ENCODE measurements at places on chromosomes 11 and 22. TPM values are rescaled to one million over a fixed set of nuclear protein-coding genes. Genes with fewer than 3 reads are reported as not detected.

Gene DAGLA
- 2.7 TPM for total RNA-seq

- no peaks in the 10 kb centered on the region for H3K27me3 ChIP-seq
- H3K4me1 ChIP-seq, result no peaks in the 10 kb centered on the region
- no peak overlapping the region for H3K4me3 ChIP-seq
Measured at GRCh38 chr22:47807506-47807905, 1045.1 kb downstream of the TBC1D22A start.

Gene DDX25
- total RNA-seq, result 0.37 TPM

GRCh38 chr11:99693941-99694492 is 673.3 kb downstream of the CNTN5 start:
- no peak overlapping the region for H3K4me3 ChIP-seq
- no peak for DNase-seq
- H3K36me3 ChIP-seq, result no peaks in the 10 kb centered on the region

- no peak overlapping the region for H3K27ac ChIP-seq
- H3K27me3 ChIP-seq, result peaks cover 40% of the 10 kb centered on the region
- no peaks in the 10 kb centered on the region for H3K4me1 ChIP-seq
- no peak for DNase-seq
Measured at GRCh38 chr22:22362936-22363335, 118.3 kb downstream of the VPREB1 start.

Gene MFRP
- total RNA-seq, result not detected

- no peaks in the 10 kb centered on the region for H3K36me3 ChIP-seq
- H3K27ac ChIP-seq, result no peak overlapping the region
- H3K4me1 ChIP-seq, result no peaks in the 10 kb centered on the region
- no peak overlapping the region for H3K4me3 ChIP-seq
- H3K27me3 ChIP-seq, result peaks cover 36% of the 10 kb centered on the region
- DNase-seq, result no peak
Measured at GRCh38 chr11:120012245-120012644, 125.7 kb downstream of the TRIM29 start.

GRCh38 chr11:74749965-74750296 is 1.3 kb downstream of the RNF169 start:
- no peaks in the 10 kb centered on the region for H3K27me3 ChIP-seq
- no peaks in the 10 kb centered on the region for H3K36me3 ChIP-seq
- peak overlapping the region; percentile 95 for H3K27ac ChIP-seq
- H3K4me1 ChIP-seq, result peaks cover 11% of the 10 kb centered on the region
- H3K4me3 ChIP-seq, result peak overlapping the region; percentile 64

Gene MPPED2
- not detected for total RNA-seq

DNA sequence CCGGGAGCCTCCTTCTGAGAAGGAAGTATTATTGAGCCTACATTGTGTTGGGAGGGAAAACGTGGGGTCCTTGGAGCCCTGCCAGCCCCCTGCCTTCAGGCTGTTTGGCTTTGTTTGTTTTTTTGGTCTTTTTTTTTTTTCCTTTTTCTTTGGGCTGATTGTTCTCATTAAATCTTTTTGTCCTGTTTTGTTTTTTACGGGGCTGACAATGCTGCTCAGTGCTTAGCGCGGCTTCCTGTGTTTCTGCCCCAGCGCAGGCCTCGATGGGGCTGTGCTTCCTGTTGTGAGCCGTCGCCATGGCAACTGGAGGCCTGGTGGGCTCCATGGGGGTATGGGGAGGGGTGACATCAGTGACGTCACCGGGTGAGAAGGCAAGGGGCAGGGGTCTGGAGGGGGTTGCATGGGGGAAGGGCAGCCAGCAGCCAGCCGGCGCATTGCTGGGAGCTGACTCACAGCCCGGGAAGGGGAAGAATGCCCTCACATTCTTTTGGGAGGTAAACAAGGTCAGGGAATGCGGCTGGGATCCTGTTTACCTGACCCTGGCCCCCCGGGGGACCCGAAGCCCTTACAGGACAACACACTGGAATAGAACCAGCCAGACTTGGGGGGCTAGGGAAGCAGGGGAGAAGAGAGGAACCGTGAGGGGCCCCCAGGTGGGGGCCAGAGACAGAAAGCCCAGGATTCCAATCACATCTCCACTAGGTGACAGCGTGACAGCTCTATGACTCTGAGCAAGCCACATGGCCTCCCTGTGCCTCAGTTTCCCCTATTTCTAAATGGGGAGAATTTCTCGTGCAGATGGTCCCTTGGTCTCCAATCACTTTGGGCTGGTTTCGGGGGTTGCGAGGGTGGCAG is 22.2 kb upstream of the CBX7 start:
- no peaks in the 10 kb centered on the region for H3K27me3 ChIP-seq
- peak overlapping the region; percentile 57 for H3K27ac ChIP-seq
- H3K4me1 ChIP-seq, result peaks cover 76% of the 10 kb centered on the region
- no peak overlapping the region for H3K4me3 ChIP-seq

Gene TOLLIP
- 28.5 TPM for total RNA-seq

Gene CHRM1
- 0.10 TPM for total RNA-seq

DNA sequence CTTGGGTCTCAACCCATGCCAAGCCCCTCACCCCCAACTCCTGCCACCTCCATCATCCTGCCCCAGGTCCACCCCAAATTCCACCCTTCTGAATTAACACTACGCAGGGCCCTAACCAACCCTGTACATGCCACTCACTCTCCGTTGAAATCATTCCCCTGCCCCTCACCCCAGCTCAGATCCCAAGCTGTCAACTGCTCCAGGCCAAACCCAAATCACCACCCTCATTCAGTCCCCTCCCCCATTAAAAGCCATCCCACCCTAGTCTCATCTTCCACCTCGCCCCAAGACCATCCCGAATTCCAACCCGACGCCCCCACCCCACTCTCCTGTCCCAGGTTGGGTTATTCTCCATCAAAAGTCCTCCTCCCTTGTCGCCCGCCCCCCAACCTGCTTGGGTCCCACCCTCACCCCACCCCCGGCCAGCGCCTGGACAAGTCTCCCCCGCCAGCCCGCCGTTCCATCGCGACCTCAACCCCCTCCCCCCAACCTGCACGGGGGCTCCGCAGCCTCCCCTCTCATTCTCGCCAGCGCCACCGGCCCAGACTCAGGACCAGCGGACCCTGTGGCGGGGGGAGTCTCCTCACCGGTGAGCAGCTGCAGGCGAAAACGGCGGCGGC is 466 bp downstream of the FAM168A start:
- H3K27me3 ChIP-seq, result no peaks in the 10 kb centered on the region
- peak overlapping the region; percentile 83 for H3K4me3 ChIP-seq
- no peaks in the 10 kb centered on the region for H3K36me3 ChIP-seq
- DNase-seq, result no peak

DNA sequence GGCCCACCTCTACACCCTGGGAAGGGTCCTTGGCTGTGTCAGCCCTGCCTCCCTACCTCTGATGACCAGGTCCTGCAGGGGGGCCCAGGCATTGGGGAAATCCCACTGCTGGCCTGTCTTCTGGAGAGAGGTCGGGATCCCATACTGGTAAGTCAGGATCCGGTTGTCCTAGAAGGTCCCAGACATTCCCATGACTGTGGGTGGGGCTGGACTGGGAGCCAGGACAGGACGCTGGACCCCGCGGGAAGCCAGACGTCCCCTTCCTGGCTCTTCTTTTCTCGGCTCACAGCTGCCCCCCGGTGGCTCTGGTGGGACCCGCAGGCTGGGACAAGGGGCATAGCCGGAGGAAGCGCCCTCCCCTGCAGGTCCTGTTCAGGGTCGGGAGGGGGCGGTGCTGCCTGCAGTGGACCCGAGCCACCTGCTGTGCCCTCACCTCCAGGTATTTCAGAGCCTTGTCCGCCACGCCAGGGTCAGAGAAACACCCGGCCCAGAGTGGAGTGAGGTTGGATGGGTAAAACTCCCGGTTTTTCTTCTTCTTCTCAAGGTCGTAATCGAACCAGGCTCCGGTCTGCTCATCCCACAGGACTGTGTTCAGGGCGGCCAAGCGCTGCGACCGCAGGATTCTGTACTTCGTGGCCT is 20.0 kb downstream of the TREH start:
- no peak overlapping the region for H3K4me3 ChIP-seq
- H3K36me3 ChIP-seq, result no peaks in the 10 kb centered on the region
- H3K27me3 ChIP-seq, result no peaks in the 10 kb centered on the region
- peak; percentile 65 for DNase-seq
- H3K27ac ChIP-seq, result no peak overlapping the region

GRCh38 chr22:24305260-24305692 is 34.6 kb downstream of the SPECC1L start:
- peaks cover 23% of the 10 kb centered on the region for H3K36me3 ChIP-seq
- no peak overlapping the region for H3K27ac ChIP-seq
- no peaks in the 10 kb centered on the region for H3K27me3 ChIP-seq
- no peak overlapping the region for H3K4me3 ChIP-seq
- peaks cover 14% of the 10 kb centered on the region for H3K4me1 ChIP-seq

- peaks cover 34% of the 10 kb centered on the region for H3K4me1 ChIP-seq
- H3K4me3 ChIP-seq, result peak overlapping the region; percentile 69
- no peaks in the 10 kb centered on the region for H3K36me3 ChIP-seq
- H3K27me3 ChIP-seq, result no peaks in the 10 kb centered on the region
- H3K27ac ChIP-seq, result peak overlapping the region; percentile 83
Measured at GRCh38 chr22:23180893-23181720, 798 bp downstream of the BCR start.

Gene RFPL2
- total RNA-seq, result 0.61 TPM

DNA sequence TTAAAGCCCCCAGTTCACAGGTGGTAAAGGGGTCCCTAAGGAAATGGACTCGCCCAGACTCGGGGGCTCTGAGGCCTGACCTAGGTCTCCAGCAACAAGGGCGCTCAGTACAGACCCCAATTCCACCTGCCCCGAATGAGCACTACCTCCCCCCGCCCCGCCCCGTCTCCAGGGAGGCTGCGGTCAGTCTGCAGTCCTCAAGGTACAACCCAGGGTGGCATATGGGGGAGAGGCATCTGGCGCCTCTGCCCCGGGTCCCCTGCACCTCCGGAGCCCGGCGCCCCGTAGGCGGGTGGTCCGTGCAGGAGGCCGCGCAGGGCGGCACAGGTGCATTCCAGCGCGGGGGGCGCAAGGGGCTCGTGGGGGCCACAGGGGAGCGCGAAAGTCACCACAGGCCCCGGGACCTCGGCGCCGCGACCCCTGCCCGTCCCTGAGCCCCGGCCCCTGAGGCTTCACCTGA is 361 bp downstream of the CTSD start:
- no peak for DNase-seq
- H3K27ac ChIP-seq, result peak overlapping the region; percentile 74
- peaks cover 33% of the 10 kb centered on the region for H3K4me1 ChIP-seq
- H3K27me3 ChIP-seq, result no peaks in the 10 kb centered on the region

Gene SOX6
- total RNA-seq, result 0.81 TPM

GRCh38 chr11:112611771-112612170 is 349.4 kb upstream of the NCAM1 start:
- H3K4me1 ChIP-seq, result peaks cover 29% of the 10 kb centered on the region
- no peak overlapping the region for H3K27ac ChIP-seq
- no peak for DNase-seq
- H3K36me3 ChIP-seq, result no peaks in the 10 kb centered on the region
- H3K4me3 ChIP-seq, result no peak overlapping the region
- no peaks in the 10 kb centered on the region for H3K27me3 ChIP-seq

Gene CCDC81
- total RNA-seq, result 0.69 TPM

DNA sequence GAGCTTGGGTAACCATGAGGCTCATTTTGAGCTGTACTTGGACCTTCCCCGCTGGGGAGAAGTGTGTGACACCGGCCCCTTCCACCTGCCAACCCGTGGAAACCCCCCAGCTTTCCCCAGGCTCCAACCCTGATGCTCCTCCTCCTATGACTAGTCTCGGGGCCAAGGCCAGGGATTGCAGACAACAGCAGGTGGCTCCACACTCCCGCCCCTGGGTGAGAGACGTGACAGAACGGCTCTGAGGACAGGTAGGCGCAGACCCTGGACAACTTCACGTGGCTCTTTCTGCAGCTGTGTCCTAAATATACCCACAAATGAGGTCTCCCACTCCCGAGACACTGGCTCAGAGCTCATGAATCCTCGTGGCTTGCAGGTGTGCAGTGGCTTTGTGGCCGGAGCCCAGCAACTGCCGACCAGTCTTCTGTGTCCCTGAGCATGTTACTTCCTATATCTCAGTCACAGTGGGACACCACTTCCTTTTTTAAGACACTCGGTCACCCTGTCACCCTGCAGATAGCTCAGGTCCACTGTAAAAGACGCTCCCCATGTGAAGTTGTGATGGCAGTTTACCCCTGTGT is 55.2 kb downstream of the NECTIN1 start:
- no peaks in the 10 kb centered on the region for H3K27me3 ChIP-seq
- peaks cover 18% of the 10 kb centered on the region for H3K4me1 ChIP-seq
- H3K27ac ChIP-seq, result no peak overlapping the region
- H3K36me3 ChIP-seq, result peaks cover 6% of the 10 kb centered on the region
- DNase-seq, result no peak
- H3K4me3 ChIP-seq, result no peak overlapping the region

DNA sequence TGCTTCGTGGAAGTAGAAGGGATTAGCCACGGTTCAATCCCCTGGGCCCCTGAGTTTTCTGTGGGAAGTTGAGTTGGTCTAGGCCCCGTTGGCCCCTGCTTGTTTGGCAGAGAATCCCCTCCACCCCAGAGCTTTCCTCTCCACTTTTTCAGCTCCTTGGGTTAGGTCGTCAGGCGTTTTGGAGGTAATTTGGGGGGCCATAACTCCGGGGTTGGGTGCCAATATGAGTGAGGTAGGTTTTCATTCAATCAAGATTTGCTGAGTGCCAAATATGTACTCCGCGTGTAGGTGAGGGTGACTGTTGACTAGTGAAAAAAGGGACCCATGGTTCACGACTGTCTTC is 590 bp downstream of the ATG13 start:
- H3K4me3 ChIP-seq, result peak overlapping the region; percentile 71
- peaks cover 2% of the 10 kb centered on the region for H3K36me3 ChIP-seq
- peaks cover 23% of the 10 kb centered on the region for H3K4me1 ChIP-seq
- H3K27ac ChIP-seq, result peak overlapping the region; percentile 73
- no peak for DNase-seq

Gene SHANK3
- 16.0 TPM for total RNA-seq

DNA sequence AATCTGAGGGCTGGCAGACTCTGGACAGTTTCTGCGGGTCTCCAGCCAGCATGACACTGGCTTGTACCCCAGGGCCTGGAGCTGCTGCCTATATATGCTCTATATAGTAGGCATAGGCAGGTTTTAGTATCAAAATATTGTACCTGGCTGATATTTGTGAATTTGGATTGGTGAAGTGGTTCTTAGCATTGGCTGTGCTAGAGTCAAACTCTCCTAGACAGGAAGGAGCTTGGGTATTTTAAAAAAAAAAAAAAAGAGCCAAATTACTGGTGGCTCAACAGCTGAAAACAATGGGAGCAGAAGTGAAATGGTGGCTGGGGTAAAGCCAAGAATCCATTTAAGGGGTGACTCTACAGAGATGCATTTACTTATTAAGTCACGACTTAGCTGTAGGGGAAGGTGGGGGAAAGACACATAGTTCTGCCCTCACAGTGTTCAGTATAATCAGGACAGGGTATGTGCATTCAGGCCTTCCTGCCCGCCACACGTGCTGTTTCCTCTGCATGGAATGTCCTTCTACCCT is 11.0 kb upstream of the MTFP1 start:
- peaks cover 72% of the 10 kb centered on the region for H3K36me3 ChIP-seq
- no peak for DNase-seq
- H3K27me3 ChIP-seq, result no peaks in the 10 kb centered on the region
- peaks cover 38% of the 10 kb centered on the region for H3K4me1 ChIP-seq
- H3K4me3 ChIP-seq, result no peak overlapping the region

Data from HCT116 (cell line).